Left renal pelvis (tissue), 4 donors: ENCODE measurements at places on chromosomes 5 and 9.
A peak's percentile ranks its signal among the peaks of the same experiment; 100 is the strongest.

DNA sequence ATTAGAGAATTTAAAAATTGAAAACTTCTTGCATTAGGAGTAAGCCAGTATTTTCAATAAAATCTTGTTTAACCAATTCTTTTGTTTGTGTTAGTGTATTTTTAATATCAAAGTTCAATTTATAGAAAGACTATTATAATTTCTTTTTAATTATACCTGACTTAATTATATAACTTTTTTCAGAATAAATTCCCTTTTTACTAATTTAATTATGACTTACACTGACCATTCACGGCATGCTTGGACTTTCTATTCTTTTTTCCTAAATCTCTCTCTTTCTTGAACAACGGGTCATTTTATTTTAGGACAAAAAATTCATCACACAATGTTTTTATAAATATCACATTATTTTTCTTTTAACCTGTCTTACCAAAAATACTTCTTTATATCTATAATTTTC lies 555.3 kb upstream of the PTGER4 start:
- DNase-seq: no peak

- no peak for DNase-seq
These were observed 18.0 kb downstream of the MAP3K1 start for GRCh38 chr5:56833325-56833724.

DNA sequence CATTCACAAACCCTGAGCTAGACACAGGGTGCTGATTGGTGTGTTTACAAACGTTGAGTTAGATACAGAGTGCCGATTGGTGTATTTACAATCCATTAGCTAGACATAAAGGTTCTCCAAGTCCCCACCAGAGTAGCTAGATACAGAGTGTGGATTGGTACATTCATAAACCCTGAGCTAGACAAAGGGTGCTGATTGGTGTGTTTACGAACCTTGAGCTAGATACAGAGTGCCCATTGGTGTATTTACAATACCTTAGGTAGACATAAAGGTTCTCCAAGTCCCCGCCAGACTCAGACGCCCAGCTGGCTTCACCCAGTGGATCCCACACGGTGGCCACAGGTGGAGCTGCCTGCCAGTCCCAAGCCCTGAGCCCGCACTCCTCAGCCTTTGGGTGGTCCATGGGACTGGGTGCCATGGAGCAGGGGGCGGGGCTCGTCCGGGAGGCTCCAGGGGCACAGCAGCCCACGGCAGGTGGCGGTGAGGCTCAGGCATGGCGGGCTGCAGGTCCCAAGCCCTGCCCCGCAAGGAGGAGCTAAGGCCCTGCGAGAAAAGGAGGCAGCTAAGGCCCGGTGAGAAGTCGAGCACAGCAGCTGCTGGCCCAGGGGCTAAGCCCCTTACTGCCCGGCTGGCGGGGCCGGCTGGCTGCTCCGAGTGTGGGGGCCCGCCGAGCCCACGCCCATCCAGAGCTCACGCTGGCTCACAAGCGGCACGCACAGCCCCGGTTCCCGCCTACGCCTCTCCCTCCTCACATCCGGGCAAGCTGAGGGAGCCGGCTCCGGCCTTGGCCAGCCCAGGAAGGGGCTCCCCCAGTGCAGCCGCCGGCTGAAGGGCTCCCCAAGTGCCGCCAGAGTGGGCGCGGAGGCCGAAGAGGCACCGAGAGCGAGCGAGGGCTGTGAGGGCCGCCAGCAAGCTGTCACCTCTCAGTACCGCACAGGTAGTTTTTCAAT lies 1039.2 kb upstream of the CDH9 start:
- no peak for DNase-seq

- DNase-seq: no peak
These were observed 38.5 kb downstream of the TLE1 start for GRCh38 chr9:81650586-81651515.

DNA sequence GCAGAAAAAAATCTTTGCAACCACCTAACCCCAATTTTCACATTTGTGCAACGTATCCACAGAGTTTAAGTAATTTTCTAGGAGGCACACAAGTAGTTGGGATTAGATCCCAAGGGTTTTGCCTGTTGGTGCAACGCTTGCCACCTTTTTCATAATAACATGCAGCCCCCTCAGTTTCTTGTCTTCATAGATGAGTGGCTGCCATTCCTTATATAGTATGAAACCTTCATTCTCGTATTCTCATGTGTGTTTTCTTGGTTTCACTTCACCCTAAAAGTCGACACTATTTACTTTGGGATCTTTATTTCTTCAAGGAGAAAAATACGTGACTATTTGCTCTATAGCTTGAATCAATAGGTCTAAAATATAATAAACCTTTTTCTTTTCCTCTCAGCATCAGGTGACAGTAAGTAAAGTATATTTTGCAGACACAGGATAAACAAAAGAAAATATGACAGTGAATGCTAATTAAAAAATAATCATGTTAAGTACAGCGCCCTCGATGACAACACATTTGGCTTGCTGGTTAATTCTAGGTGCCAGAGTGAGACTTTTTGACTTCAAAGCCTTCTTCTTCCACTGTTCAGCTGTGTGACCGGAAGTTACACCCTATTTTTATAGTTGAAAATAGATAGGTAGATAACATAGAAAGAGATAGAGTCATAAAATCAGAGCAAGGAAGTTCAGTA lies 342.8 kb upstream of the CCNG1 start:
- DNase-seq: no peak

- peak; percentile 46 for DNase-seq
These were observed 107.0 kb downstream of the ZNF354C start for GRCh38 chr5:179166886-179167841.

DNA sequence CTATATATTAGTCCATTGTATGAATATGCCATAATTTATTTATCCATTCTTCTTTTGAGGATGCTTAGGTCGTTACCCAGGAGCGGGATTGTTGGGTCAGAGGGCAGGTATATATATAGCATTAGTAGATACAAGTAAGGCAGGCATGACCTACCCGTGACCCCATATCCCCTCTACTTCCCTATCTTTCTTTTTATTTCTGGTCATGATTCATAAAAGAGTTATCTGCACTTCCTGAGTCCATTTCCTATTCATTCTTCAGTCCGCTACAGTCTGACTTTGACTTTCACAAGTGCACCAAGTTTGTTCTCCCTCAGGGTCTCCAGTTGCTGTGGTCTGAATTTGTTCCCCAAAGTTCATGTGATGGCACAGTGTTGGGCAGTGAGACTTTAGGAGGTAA lies 6.9 kb downstream of the RHOBTB3 start:
- DNase-seq: no peak

DNA sequence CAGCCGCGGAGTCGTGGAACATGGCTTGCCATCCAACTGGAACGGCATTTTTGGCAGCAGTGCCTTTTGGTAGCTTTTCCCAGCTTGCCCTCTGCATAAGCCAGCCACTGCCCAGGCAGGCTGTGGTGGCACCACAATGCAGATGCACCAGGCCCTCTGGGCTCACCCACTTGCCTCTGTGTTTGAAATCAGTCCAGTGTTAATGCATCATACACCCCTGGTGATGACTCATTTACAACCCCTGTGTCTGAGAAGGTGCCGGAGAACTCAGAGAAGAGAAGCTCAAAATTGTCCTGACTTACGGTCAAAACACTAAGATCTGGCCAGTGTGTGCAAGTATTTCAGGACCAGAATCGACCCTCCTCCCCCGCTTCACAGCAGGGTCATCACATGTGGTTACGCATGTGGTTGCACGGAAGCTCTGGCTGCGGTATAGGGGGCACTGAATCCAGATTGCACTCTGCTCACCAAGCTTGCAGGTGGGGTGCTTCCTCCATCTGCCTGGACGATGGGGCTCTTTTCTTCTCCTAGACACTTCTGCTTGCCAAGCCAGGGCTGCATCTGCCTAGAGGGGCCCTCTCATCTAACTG lies 66.5 kb upstream of the SMIM15 start:
- DNase-seq: no peak

DNA sequence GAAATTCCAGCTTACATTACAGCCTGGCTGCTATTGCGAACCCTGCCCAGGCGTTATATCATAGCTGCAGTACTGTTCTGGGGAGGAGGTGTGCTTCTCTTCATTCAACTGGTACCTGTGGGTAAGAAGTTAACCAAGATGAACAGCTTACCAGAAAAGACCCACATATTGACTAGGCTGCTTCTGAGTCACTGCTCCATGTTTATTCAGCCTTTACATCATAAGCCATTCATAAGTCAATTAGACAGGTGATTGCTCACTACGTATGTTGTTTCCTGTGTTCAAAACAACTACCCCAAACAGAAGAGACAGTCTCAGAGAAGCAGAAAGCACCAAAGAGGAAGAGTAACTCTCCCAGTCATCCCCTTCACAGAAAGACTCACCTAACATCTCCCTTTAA lies 34.7 kb upstream of the SLC22A5 start:
- DNase-seq: no peak

- DNase-seq: no peak
These were observed 43.7 kb upstream of the ITGA1 start for GRCh38 chr5:52743970-52744369.
